ENCODE measurements at places on chromosomes 1 and 21.

- DNase-seq = no peak
Observed at GRCh38 chr1:2913091-2913490, 108.2 kb upstream of the ACTRT2 start.

GRCh38 chr1:90074137-90074536 lies 79.2 kb downstream of the ZNF326 start:
- no peak for DNase-seq

DNA sequence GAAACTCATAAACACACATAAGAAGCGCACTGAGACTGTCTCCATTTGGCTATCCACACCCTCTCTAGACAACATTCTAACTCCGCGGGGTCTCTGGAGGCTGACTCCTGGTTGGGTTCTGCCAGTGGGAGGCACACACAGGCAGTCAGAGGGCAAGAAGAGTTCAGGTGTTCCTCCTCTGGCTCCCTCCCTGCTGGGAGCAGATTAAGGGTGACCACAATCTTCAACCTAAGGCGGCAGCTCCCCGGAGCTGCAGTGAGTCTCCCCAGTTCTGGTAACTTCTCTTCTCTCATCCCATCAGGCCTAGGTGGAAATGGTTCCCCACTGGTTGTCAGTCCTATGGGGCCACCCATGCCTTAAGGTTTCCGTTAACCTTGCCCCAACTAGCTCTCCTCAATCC lies 7.4 kb upstream of the TENT5C start:
- no peak for DNase-seq

- no peak for DNase-seq
Observed at GRCh38 chr1:157152510-157152909, 14.3 kb upstream of the ETV3 start.

GRCh38 chr1:168172250-168172915 lies 6.4 kb upstream of the TIPRL start:
- DNase-seq = no peak

Measured in NCI-H1930 (cell line).